ENCODE measurements at places on chromosomes 4 and X.

DNA sequence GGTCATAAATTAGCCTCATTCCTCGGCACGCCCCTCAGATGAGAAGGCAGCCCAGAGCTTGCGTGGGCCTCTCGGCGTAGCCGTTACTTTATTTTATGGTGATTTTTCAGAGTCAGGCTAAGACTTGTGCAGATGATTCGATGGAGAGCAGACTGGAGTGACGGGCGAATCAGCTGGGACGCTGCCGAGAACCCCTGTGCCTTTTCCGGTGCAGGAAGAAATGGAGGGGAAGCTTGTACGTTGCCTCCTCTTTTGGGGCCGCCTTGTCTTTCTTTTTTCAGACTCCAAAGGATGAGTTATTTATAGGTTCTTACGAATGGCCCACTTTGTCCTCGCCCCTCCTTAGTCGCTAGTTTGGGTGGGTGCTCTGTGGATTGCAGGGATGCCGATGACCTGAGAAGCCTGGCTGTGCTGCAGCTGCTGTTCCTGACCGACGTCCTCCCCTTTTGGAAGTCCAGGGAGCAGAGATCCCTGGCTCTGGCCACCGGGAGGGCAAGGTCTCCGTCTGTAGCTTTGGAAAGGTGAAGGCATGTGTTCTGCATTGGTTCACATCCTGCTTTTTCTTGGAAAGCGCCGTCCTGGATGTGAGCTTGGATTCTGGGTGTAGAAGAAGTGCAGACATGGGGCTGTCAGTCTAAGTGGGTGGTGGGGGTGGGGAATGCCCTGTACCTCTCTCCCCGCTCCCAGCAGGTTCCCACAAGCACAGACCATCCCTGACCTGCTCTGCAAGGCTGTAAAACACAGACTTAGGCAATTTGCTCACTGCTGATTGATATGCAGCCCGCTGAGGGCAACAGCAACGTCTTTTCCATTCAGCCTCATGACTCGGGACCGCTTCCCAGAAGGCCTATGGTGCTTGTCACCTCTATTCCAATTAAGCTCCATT is 9.3 kb downstream of the SORCS2 start:
- DNase-seq, result no peak

DNA sequence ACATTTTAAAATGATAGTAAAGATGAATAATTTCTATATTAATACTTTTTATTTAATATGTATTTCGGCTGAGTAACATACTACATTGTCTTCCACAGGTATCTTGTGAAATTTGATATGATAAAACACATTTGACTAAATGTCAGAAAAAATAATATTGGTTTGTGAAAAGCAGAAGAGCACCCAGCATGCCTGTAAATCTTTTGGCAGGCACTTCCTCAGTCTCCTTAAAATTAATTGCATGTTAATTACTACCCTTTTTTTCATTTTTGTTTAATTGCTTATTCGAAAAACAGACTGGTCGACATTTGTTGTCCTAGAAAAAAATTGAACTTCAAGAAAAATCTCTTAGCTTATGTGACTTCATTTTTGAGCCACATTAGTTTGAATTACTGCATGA is 40.6 kb downstream of the CLCN3 start:
- no peak for DNase-seq

- peak; percentile 34 for DNase-seq
Observed at GRCh38 chrX:74536832-74537371, 77.5 kb downstream of the RLIM start.

- DNase-seq, result no peak
Observed at GRCh38 chrX:103056902-103057301, 7.1 kb downstream of the BEX1 start.

GRCh38 chrX:150476164-150476699 is 92.2 kb upstream of the MTM1 start:
- DNase-seq, result no peak

GRCh38 chrX:39728025-39728424 is 369.7 kb downstream of the BCOR start:
- no peak for DNase-seq

DNA sequence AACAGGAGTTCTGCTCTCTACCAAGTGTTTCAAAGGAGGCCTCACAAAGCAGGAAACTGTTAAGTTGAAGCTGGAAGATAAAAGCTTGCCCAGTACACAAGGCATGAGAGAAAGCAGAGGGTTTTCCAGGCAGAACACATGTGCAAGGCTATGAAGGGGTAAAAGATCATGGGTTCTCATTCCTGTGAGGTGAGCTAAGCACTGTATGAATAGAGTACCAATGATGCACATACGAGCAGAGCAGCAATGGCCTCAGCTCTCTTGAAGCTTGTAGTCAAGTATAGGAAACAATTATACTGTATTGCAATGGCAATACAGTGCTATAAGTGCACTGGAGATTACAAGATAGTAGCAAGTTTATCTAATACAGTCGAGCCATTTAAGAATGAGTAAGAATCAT is 18.0 kb downstream of the TTC29 start:
- DNase-seq, result no peak

DNA sequence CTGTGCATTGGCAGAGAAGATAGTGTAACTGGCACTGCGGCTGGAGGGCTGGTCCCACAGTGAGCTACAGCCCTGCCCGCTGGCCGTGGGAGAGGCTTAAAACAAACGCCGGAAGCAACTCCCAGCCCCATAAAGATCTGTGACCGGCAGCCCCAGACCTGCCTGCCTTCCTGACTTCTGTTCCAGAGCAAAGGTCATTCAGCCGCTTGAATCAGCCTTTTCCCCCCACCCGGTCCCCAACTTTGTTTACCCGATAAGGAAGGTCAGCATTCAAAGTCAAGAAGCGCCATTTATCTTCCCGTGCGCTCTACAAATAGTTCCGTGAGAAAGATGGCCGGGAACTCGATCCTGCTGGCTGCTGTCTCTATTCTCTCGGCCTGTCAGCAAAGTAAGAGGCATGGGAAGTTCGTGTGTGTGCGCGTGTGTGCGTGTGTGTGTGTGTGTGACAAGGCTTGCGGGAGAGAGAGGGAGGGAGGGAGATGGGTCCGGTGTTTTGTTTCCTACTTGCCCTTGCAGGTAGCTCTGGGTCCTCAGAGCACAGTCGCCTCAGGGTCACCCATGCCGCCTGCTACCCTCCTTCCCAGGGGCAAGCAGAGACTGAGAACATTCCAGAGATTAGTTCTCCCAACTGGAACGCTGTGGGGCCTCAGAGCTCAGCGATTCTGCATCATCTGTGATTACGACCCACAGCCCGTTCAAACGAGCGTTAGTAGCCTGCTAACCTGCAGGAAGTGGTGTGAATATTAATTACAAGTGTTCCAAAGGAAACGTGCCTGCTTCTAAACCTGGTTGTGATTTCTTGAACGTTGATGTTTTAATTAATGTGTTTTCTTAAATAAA is at the start of gene MGST2:
Gene MGST2 (plus strand): TSS at position 130 of the 840 bp plus-strand sequence. CDS start 201 bp downstream, at position 331.
- peak; percentile 52 for DNase-seq
